Stimulated activated CD4-positive, alpha-beta T cell treated with anti-CD3 and anti-CD28 coated beads, Interleukin-2, amount 100 ng/mL, for 24 hours (primary cell): ENCODE measurements at places on chromosomes 12 and 14.

DNA sequence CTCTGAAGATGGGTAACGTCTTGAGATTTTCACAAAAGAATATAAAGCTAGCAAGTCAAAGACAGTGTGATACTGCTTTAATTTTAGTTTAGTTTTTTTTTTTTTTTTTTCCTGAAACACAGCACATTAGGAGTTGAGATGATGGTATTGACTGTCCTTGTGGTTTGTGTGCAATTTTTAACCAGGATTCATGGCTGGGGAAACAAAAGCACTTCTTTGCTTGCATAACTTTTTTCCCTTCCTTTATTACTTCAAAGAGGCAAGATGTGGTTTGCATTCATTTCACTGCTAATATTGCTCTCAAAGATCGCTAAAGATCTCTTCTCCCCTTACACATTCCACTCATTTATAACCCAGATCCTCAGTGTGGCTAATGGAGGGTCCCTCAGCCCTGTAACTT lies 157.1 kb upstream of the PZP start:
- DNase-seq = no peak

DNA sequence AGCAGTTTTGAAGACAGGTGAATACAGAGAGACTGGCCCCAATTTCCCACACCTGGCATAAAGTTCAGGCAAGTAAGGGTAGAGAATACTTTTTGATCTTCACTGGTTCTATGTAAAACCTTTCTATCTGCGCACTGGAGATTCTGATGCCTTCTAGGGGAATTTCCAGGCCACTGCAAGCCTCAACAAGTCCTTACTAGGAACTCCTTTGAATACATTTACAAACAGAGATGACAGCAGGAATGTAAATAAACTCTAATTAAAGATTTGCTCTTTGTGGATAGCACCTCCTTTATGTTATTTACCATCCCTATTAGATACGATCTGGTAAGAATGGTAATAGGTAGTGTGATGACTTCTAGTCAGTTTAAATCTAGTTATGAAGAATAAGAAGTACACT lies 69.2 kb downstream of the NTN4 start:
- no peak for DNase-seq

DNA sequence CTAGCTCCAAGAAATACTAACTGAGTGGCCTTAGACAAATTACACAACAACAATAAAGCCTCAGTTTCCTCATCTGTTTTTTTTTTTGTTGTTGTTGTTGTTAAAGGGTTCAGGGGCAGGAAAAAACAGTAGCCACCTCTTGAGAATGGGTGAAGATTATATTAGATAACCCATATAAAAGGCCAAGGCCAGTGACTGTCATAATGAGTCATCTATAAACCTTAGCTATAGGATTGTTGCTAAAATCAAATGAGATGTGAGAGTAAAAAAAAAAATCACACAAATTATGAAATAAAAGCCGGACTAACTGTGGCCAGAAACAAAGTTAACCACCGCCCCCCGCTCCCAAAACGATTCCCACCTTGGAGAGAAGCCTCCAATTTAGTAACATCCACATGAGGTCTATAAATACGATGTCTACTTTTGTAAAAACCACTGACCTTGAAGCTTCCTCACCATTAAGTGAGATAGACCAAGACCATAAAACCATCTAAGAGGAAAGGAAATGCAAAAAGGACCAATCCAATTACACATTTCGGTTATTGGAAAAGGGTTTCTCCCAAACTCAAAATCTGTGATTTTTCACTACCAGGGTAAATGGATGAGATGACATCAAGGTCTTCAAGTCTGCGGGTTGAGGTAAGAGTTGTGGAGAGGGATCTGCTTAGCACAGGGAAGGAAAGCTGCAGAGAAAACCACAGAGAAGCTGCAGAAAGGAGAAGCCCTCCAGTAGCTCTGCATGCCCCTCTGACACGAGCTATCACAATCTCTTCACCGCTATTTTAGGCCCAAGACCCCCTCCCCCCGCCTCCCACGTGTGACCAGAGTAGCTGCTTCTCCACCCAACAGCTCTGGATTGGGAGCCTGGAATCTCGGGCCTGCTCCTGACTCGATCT lies 1.0 kb downstream of the NAA25 start:
- DNase-seq = peak; percentile 48

DNA sequence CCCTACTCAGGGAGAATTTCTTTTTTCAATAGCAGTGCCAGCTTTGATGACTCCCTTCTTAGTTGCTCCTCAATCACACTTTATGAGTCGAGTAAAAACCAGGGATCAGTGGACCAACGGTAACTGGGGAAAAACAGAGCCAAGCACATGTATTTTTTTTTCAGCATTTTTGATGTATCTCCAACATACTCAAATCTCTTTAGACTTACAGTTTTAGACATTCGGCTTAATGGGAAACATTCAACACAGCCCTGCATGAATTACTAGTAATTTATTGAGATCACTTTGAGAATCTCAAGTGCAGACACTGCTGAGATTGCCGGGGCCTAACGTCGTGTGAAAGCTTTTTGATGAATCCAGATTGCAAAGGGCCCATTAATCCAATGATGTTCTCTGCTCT lies 306.7 kb downstream of the NUAK1 start:
- DNase-seq = no peak

GRCh38 chr14:52741865-52742264 lies 11.9 kb downstream of the STYX start:
- no peak for DNase-seq

GRCh38 chr12:27627123-27627852 lies 69.0 kb upstream of the REP15 start:
- no peak for DNase-seq

DNA sequence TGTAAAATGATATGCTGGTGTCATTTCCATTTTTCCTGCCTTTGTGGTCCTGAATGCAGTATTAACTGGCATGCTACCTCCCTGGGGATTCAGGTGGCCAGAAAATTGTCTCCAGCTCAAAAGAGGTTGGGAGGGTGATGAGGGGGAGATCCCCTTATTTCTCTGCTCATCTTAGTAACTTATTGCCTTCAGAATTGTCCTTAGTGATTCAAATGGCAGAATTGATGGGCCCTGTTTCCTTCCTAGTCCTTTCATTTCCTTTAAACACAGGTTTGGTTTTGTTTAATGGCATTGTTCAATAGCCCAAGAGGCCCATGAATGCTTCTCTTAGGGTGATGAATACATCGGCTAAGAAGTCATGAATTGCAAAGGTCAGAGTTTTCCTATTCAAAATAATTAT lies 207.0 kb downstream of the SLC41A2 start:
- DNase-seq = no peak
